Retina (tissue), 1 donor: ENCODE measurements at places on chromosomes 7 and 10.
A peak's percentile ranks its signal among the peaks of the same experiment; 100 is the strongest.

DNA sequence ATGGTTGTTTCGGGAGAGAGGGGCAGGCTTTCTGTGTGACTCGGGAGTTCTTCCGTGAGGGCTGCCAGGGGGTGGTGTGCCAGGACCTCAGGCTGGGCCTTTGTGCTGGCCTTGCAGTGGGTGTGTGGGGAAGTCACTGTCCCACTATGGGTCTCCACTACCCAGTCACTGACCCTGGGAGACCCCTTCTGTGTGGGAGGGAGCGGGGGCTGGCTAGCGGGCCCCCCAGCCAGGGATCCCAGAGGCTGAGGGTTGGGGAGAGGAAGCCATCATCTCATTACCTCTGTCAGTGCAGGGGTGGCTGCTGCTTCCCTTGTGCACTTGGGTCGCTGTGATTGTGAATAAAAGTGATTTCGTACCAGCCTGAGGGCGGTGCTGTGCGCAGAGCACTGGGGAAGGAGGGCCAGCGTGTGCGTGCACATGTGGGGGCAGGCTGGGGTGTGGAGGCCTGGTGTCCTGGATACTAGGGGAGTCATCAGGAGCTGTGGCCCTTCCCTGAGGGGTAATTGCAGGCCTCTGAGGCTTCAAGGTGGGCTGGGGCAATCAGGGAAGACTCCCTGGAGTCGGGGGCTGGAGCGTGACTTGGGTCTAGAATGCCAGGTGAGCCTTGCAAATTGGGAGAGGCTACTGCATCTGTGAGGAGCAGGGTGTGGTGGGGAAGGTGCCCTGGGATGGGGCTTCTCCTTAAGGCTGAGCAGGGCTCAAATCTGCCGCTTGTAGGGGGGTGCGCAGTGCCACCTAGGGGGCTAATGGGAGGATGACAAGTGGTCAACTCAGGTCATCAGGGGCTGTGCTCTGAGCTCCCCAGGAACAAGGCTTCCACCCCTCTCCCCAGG is 98.9 kb downstream of the NEURL1 start:
- peak; percentile 63 for DNase-seq

DNA sequence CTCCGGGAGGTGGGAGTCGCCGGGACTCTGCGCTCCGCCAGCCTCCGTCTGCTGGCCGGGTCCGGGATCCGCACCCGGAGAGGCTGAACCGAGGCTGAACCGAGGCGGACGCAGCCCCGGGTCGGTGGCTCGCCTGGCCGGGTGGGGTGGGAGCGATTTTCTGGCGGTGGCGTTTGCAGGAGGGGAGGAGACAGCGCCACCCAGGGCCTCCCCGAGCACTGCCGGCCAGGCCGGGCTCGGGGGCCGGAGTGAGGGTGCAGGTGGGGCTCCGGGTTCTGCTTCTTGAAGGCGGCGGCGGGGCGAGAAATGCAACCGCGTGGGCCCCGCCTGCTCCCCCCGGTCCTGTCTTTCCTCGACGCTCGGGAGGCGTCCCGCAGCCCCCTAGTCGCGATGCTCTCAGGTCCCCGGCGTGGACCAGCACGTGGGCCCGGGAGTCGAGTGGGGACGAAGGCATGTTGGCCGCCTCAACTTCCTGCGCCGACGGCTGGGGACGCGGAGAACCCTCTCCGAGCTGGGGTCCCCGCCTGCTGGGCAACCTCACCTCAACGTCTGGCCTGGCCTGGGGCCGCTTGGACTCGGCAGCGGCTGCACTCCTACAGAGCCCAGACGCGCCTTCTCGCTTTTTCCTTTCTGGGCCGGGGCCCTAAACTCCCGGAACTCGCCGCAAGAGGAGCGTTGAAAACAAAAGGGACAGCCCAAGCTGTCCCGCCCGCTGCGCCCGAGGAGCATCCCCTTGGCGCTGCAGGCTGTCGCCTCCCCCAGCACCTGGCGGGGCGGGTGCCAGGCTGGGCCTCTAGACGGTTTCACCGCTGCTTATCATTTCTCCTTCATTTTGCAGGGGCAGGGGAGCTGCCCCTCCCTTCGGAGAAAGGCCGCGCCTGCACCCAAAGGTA is 25.2 kb upstream of the VAX1 start:
- DNase-seq, result peak; percentile 77

DNA sequence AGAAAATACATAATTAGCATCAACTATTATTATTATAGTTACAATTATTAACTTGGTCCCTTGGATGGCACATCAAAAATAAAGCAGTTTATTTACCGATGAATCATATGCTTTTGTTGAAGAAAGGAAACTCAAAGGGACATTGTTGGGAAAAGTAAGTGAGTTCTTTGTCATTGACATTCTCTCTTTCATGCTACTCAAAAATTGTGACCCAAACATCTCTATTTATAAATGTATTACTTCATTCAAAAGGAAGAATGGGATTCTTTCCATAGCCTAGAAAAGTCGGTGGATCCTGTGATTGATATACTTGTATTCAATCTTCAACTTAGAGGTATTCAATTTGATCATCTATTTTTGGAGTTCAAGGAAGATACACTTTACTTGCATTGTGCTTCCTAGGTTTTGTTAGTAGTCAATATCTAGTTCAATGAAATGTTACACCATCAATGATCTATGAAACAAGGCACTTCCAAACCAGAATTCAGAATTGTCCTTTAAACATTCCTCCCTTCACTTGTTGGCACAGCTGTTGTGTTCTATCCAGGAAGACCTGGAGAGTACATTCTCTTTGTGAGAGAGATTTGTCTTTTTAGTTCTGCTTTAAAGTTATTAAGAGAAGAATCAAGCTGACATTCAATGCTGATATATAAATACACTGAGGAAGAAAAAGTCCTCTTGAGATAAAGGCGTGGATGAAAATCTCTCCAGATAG is 235.2 kb downstream of the TMEM26 start:
- no peak for DNase-seq

DNA sequence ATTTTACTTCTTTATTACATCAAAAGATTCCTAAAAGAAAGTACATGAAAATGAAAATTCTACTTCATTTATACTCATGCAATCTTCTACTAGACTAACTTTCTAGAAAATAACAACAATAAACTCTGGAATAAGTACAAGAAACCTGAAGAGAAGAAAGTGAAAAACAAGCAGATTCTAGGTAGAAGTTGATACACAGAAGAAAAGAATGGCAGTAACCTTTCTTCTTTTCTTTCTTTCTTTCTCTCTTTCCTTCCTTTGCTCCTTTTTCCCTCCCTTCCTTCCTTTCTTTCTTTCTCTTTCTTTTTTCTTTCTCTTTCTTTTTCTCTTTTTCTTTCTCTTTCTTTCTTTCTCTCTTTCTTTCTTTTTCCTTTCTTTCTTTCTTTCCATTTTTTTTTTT is 541.7 kb upstream of the ANKRD30A start:
- DNase-seq, result no peak

DNA sequence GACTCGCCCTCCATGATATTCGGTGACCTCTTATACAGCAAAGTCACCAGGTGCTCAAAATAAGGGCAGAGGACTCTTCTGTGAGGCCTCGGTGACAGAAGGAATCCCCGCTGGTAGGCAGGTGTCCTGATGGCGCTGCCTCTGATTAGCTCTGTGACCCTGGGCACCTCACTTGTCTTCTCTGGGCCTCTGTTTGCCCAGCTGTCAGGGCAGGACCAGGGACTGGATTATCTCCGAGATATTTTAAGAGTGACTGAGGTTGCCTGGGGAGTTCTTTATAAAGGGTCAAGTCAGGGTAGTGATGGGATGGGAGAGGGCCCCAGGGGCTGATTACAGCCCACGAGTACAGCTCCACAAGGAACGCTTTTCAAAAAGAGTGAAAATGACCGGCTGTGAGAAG is 70.9 kb upstream of the SAMD8 start:
- DNase-seq, result no peak

GRCh38 chr10:131084791-131085090 is 226.8 kb downstream of the TCERG1L start:
- no peak for DNase-seq

GRCh38 chr10:28533186-28533564 is 257 bp downstream of the WAC start:
- no peak for DNase-seq

- DNase-seq, result no peak
Observed at GRCh38 chr10:76411729-76412435, 980.5 kb downstream of the LRMDA start.

- peak; percentile 23 for DNase-seq
Observed at GRCh38 chr7:80145780-80146422, 11.3 kb downstream of the GNAI1 start.

DNA sequence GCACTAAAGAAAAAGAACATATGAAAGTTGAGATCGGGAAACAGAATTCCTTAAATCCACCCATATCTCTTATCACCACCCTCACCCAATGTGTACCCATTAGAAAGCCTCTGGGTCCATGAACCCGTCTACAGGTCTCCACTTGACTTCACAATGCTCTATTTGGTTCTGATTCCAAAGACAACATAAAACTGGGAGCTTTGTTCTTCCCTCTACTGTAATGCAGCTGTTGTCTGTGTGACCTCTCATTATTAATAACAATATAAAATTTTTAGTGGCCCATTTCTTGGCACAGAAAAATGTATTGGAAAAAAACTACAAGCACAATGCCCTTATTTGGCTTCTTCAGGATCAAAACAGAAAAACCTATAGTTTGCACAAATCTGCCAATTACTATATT is 30.0 kb downstream of the DOCK4 start:
- no peak for DNase-seq

- DNase-seq, result no peak
Observed at GRCh38 chr7:92697414-92697813, 107.2 kb upstream of the FAM133B start.

GRCh38 chr7:150820578-150821198 is 20.1 kb downstream of the TMEM176A start:
- no peak for DNase-seq

DNA sequence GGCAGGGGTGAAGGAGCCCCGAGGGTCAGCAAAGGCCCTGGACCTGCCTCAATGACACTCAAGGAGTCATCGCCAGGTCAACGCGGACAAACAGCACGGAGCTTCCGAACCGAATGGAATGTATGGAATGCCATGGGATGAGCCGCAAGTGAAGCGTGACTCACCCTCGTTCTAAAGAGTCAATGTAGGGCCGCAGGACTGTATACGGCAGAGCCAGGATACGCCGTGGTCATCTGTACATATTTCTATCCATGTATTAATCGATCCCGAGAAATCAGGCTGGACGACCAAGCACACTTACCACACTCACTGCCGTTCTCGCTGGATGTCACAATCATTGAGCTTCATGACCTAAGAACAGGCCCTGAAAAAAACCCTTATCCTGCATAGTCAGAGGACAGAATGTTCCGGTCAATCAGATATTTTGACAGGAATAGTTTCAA is 4.3 kb downstream of the SNX8 start:
- peak; percentile 24 for DNase-seq

DNA sequence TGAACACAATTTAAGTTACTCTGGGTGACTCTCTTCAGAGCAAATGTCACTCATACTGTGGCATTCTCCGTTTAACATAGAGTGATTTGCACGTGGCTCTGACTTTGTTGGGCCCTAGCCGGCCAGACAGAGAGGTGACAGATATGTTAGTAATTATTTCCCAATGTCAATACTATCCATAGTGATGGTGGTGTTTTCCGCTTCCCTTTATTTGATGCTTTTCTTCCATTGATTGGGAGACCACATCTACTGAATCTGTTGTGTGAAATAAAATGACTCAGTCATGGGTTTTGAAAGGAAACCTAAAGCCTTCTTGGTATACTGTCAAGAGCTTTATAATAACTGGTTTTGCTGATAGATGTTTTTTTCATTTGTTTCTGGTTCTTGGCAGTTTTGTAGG is 7.4 kb downstream of the AVL9 start:
- no peak for DNase-seq

DNA sequence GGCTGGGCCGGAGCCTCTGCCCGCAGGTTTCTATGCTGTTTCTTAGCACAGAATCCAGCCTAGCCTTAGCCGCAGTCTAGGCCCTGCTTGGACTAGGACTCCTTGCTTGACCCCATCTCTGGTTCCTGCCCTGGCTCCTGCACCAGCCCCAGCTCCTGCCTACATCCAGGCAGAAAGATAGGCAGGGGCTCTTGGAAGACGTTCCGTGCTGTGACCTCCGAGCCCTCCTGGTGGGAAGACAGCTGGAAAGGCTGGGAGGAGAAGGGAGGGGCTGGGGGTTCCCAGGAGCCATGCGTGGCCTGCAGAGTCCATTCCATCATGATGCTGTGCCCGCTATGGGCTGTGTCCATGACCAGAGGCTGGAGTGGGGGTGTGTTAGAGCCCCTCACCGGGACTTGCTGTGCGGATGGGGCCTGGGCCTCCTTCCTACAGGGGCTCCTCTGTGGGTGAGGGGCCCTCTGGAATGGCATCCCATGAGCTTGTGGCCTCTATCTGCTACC is 26.2 kb downstream of the RAMP3 start:
- no peak for DNase-seq

- DNase-seq, result no peak
Observed at GRCh38 chr7:134845461-134845860, 66.0 kb downstream of the CALD1 start.

DNA sequence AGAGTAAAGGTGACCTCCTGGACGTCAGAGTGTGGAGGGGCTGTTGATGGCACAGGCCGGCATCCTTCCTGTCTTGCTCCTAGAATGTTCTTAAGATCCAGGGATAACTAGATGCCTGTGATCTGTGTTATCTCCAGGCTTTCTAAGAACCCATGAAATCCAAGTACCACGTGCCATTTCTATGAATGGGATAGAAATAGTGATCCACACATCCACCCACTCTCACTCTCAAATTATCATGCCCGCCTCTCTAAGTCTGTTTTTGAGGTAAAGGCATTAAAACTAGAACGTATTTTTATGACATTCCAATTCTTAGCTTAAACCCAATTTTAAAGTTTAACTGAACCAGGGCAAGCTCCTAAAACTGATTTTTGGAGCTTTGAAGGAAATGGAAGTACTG is 622.5 kb downstream of the PARD3 start:
- no peak for DNase-seq

DNA sequence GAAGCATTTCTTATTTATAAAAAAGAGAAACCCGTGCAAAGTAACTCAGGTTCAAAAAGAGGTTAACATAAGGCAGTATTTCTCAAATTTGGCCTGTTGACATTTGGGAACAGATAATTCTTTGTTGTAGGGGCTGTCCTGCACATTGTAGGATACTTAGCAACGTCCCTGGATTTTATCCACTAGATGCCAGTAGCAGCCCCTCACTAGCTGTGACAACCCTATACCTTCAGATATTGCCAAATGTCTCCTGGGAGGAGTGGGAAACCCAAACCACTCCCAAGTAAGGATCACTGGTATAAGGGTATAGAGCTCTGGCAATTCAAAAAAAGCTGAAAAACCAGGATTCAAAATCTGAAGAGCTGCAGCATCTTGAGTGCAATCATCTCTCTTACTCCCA is 202.3 kb upstream of the PRKCQ start:
- no peak for DNase-seq
